ENCODE measurements at places on chromosomes 1 and 21.

- DNase-seq = no peak
Measured at GRCh38 chr1:114234408-114235124, 80.9 kb upstream of the SYT6 start.

- DNase-seq = no peak
Measured at GRCh38 chr21:20169812-20170576, 828.2 kb upstream of the NCAM2 start.

GRCh38 chr21:38499296-38499695, 1.0 kb upstream of the ERG start:
- DNase-seq = no peak

DNA sequence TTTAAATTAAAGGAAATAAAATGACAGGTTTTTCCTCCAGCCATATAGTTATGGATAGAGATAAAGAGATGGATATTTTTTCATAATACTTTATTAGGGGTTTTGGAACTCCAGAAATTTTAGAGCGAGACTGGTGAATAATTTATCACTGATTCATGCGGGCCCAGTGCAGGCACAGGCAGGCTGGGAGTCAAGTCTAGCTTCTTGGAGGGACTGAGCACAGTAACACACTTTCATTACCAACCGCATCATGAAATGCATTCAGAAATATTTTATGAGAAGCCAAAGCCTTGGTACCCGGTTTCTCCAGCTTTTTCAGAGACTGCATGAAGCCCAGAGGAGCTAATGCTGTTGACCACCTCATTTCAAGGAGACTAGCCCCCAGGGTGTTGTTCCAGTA, 215.6 kb downstream of the TNR start:
- DNase-seq = no peak

GRCh38 chr1:59554011-59554663, 257.2 kb downstream of the FGGY start:
- no peak for DNase-seq

GRCh38 chr1:234597894-234598293, 12.1 kb downstream of the IRF2BP2 start:
- peak; percentile 86 for DNase-seq

GRCh38 chr1:82001345-82001744, 200.6 kb downstream of the ADGRL2 start:
- DNase-seq = no peak

GRCh38 chr1:208251015-208251414, 6.8 kb upstream of the PLXNA2 start:
- no peak for DNase-seq
